Activated T-cell treated with anti-CD3 and anti-CD28 coated beads, Interleukin-2, amount 50 U/mL, for 72 hours (primary cell): ENCODE measurements at places on chromosomes 1 and 21. TPM values are rescaled to one million over a fixed set of nuclear protein-coding genes. Genes with fewer than 3 reads are reported as not detected.

Gene FCGR3A
- total RNA-seq, result 0.38 TPM

Gene ELF3
- 0.76 TPM for total RNA-seq

DNA sequence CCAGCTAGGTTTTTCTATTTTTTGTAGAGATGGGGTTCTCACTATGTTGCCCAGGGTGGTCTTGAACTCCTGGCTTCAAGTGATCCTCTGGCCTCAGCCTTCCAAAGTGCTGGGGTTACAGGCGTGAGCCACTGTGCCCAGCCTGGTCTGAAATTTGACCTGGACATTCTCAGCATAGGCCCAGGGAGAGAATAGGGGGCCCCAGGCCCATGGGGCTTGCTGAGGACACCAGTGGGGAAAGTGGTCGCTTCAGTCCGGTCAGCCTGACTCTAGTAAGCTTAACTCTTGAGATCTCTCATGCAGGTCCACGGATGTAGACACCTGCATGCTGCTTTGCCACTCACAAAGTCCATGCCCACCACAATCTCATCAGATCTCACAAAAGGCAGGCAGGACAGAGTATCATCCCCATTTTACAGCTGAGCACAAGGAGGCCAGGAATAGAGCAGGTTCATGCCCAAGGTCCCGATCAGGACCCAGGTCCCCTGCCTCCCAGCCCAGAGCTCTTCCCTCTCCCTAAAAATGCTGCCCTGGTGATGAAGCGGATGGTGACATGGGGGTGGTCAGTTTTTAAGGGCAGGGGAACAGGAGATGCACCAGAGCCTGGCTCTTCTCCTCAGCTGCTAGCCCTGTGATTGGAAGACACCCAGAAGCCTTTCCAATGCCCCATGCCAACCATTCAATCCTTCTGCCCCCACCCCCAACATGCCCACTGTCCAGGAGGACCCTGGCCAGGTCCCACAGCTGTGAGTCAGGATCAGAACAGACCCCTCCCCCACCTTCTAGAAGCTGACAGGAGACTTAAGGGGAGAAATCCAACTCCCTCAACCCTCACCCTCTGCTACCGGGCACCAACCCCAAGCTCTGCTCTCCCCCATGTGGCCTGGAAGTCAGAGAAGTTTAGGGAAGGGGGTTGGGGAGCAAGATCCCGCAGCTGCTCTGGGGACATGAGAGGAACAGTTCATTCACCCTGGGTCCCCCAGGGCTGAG is 1.8 kb downstream of the FHL3 start:
- no peak for DNase-seq

Gene FLG2
- total RNA-seq, result not detected

Gene KPRP
- not detected for total RNA-seq

Gene CFAP74
- total RNA-seq, result not detected

DNA sequence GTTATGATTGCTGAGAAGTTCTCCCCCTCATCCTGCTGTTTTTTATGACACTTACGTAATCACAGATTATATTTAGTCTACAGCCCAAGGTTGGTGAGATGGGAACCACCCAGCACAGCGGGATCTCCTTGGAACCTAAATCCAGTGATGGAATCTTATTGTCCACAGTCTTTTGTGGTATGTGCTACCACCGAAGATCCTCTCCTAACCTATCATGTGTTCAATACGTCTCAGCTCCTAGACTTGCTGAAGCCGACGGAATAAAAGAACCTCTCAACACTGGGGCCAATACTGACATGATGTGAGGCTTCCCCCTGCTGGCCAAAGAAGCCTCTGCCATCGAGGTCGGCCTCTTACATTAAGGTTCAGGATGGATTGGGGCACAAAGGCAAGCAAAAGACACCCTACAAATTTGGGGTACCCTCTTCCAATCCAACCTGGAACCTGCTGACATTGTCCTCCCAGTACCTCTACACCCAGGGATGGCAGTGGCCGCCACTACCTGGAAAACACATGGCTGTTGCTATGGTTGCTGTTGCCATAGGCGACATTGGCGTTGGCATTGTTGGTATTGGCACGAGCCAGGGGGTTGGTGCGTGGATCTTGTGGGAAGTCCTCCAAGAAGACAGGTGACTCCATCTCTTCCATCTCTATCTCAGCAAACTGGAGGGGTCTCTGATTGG is 19.4 kb upstream of the KIF21B start:
- DNase-seq, result peak; percentile 67

- no peak for DNase-seq
These were observed 100.3 kb downstream of the CACNA1E start for GRCh38 chr1:181583598-181583997.

DNA sequence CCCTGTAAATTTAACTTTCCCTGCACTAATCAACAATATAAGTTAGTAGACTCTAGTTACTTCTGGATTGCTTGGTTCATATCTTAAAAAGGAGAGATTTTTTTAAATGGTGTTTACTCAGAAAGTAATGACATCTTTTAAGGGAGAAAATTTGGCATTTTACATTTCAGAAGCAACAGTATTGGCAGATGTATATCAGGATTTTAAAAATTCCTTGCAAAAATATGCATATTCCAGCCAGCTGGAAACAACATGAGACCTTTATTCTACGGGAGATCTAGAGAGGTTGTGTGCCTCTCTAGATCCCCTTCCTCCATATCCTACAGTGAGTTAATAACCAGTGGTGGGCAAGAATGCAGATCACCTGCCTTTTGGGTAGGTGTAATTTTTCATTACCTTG is 848.2 kb downstream of the USP25 start:
- no peak for DNase-seq

GRCh38 chr1:204128964-204129896 is 22.6 kb downstream of the ETNK2 start:
- DNase-seq, result peak; percentile 71

Gene PPP1R12B
- 27.0 TPM for total RNA-seq

DNA sequence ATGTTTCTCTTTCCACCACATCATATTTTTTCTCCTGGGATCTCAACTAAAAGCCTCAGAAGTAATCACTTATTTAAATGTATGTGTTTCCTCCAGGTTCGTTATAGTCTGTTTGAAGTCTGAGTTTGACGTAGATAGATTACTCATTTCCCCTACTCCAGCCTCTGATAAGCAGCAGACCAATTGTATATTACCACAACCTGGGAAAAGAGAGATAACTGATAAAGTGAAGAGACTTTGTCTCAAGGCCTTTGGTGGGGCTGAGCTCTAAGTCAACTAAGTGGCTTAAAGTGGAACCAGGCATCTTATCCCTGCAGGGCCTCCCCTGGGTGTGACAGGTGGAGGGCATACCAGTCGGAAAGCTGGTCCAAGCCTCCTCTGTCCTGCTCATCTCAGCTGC is 34.9 kb upstream of the CACNA1E start:
- no peak for DNase-seq

GRCh38 chr1:167784876-167785550 is 63.2 kb downstream of the MPZL1 start:
- no peak for DNase-seq

- peak; percentile 97 for DNase-seq
These were observed 34.9 kb upstream of the RUNX3 start for GRCh38 chr1:24964811-24965570.

GRCh38 chr1:226674892-226675714 is 64.0 kb downstream of the ITPKB start:
- DNase-seq, result peak; percentile 79

GRCh38 chr1:70194601-70195000 is 10.8 kb downstream of the LRRC40 start:
- no peak for DNase-seq

- DNase-seq, result no peak
These were observed 80.9 kb upstream of the ZC3H12A start for GRCh38 chr1:37393173-37394120.

Gene FAM78B
- 0.79 TPM for total RNA-seq

GRCh38 chr1:18927082-18927653 is 24.8 kb upstream of the ALDH4A1 start:
- DNase-seq, result no peak

Gene FTCD
- total RNA-seq, result 0.74 TPM

GRCh38 chr1:24100945-24101737 is 10.8 kb downstream of the MYOM3 start:
- no peak for DNase-seq

DNA sequence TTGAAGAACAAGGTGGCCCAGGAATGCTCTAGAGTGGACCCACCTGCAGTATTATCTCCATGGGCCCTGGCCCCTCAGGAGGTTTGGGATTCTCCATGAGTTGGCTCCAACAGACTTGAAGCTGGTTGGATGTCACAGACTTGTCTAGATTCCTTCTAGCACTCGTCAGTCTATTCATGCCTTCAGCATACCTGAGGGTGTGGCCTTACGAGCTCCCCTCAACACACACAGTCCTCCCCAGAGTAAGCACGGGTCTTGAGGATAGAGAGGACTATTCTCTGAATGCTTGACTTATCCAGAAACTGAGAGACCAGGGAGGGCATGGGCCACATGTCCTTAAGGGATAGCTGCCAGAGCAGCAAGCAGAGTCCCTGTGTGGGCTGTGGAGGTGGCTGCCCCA is 45.9 kb upstream of the COL6A1 start:
- DNase-seq, result no peak

GRCh38 chr1:157844089-157844830 is 2.7 kb upstream of the CD5L start:
- DNase-seq, result no peak

DNA sequence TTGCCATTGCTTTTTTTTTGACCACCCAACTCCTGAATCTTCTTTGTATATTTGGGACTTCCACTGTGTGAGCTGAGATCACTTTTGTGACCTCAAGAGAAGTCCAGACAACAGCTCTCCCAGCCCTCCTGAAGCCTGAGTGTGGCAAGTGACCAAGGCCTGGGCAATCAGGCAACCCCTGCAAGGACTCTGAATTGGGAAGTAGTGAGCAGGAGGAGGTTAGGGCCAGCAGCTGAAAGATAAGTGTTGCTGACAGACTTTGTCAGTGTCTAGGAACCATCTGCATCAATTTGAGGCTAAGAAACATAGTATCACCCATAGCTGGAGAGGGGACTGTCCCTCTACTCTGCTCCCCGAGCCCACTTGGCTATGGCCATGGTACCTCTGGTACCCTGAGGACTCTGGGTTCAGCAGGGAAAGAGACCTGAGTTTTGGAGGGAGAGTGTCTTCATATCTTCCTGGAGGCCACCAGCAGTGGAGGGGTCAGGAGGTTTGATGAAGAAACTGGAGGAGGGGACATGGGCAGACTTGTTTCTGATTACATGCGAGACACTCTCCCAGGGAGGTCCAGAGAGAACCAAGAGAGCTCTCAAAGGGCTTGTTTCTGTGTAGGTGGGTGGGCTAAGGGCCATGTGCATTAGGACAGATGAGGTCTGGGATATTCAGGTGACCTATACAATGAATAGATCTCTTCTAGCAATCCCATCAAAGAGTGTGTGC is 147.0 kb upstream of the DNAH14 start:
- no peak for DNase-seq

DNA sequence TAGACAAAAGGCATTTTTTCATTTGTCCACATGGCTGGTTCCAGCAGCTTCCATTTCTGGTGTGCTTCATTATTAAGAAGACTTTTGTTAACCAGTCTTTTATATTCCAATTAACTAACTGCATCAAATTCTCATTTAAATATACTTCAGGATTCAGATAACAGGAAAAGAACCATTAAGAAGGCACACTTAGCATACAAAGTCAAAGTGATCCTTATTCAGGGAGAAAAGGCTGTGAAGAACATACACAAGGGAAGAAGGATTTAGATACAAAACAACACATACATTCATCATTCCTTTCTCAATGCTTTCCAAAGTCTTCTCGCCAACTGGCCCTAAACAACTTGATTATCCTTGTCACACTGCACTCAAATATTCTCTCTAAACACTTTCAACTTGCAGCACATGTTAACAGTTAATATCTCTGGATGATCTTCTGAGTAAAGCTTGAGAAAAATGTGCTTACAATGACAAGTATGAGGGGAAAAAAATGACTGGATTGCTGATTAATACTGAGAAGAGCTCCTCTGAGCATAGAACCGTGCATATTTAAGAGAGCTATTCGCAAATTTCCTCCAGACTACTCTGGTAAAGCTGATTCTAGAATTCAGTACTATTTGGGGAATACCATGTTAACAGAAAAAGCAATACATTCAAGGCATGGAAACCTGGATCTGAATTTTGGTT is 225.2 kb upstream of the TNR start:
- DNase-seq, result no peak

Gene ACTL8
- not detected for total RNA-seq

Gene NID1
- total RNA-seq, result 0.12 TPM

- no peak for DNase-seq
These were observed 58.7 kb upstream of the WDR26 start for GRCh38 chr1:224493269-224493668.

- no peak for DNase-seq
These were observed 20.7 kb upstream of the ZNF326 start for GRCh38 chr1:89974256-89974655.

Gene TMPRSS3
- total RNA-seq, result 57.1 TPM

DNA sequence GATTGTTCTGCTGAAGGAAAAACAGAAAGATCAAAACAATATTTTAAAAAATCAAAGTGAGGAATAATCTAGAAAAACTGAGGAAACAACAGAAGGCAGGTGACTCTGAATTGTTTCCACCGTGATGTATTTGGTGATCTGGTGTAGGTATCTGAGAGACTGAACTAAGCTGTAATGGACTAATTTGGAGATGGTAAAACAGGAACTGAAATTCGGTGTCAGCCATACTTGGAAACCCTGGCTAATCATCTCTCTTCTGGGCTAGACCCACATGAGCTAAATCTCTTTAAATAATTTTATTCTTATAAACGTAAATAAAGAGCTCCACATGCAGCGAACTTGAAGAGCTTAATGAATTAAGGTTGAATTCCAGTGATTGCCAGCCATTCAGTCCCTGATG is 1226.1 kb downstream of the NCAM2 start:
- DNase-seq, result no peak

- no peak for DNase-seq
These were observed 1.9 kb downstream of the PODN start for GRCh38 chr1:53063744-53064515.

- DNase-seq, result no peak
These were observed 7.1 kb upstream of the CDK18 start for GRCh38 chr1:205497351-205497750.

DNA sequence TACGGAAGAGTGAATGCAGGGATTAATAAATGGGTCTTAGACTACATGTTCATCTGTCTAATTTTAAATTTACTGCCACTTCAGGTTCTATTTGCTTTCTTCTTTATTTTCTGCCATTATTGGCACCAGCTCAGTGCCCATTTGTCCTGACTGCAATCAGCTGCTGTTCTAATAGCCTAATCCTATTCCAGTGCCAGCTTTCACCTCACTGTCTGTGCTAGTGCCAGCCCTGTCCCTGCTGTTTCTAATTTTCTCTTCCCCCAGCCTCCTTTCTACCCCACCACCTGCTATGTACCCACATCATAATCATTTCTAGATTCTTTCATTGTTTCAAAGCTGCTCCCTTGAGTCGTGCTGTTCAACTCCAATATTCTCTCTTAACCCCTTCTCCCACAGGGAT is 86.4 kb downstream of the KCNK1 start:
- no peak for DNase-seq

- no peak for DNase-seq
These were observed 26.2 kb upstream of the A3GALT2 start for GRCh38 chr1:33346927-33347649.

Gene GNG12
- total RNA-seq, result 0.34 TPM

Gene KDF1
- 1.1 TPM for total RNA-seq
